Eye (tissue), 1 donor: ENCODE measurements at places on chromosomes 4 and X.
A peak's percentile ranks its signal among the peaks of the same experiment; 100 is the strongest.

DNA sequence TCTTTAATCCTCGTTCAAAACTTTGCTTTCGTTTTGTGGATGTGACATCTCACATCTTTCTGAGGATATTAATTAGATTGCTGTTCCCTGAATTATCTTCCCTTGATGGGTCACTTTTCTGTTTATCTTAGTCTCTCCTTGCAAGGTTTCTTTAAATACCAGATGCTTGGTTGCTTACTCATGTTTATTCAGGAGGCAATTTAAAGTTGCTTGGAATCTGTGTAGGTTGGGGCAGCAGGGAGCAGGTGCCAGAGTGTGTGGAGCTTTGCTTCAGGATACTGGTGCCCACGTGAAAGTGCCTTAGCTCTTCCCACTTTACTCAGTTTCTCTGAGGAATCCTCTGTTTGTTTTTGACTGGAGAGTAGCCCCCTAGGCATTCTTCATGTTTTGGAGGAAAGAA is 24.0 kb downstream of the ANAPC4 start:
- no peak for DNase-seq

GRCh38 chr4:74675673-74676279 is 118.5 kb downstream of the BTC start:
- DNase-seq = peak; percentile 51

DNA sequence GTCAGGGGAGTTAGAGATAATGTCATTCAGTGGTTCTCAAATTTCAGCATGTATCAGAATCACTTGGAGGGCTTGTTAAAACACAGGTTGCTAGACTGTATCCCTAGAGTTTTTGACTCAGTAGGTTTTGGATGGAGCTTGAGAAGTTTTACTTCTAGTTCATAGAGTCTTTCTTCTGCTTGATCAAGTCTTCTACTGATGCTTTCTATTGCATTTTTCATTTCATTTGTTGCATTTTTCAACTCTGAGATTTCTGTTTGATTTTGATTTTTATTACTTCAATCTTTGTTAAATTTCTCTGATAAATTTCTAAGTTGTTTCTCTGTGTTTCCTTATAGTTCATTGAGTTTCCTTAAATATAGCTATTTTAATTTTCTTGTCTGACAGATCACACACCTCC is 361.4 kb downstream of the RAPGEF2 start:
- no peak for DNase-seq

DNA sequence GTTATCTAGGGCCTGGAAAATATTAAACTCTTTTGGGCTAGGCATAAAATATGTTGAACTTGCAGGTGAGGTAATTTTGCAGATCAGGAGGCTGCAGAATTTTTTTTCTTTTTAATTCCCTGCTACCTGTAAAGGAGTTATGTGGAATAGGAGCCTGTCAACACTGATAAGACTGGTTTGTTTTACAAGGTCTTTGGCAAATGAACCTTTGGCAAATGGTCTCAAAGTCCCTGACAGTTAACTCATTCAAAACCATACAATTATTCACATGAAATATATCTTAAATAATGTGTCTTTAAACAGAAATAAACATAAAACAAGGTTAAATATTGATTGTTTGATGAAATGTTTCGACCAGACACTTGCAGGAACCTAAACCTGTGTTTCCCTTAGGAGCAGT is 340.2 kb downstream of the GASK1B start:
- no peak for DNase-seq

DNA sequence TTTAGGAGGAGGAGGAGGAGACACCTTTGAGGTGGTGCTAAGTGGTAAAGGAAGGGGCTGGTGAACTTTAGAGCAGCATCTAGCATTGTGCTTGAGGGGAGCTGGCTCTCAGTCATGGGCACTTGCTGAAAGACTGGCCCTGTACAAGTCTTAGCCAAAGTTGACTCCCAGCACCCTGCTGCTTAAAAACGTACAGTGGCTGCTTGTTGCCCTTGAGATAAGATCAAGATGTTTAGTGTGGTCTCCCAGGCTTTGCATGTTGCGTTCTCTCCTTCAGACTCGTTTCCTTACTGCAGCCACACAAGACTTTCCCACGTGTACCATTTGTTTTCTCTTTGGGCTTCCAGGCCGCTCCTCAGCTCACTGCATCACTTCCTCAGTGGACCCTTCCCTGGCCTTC is 1.8 kb downstream of the MED28 start:
- no peak for DNase-seq

DNA sequence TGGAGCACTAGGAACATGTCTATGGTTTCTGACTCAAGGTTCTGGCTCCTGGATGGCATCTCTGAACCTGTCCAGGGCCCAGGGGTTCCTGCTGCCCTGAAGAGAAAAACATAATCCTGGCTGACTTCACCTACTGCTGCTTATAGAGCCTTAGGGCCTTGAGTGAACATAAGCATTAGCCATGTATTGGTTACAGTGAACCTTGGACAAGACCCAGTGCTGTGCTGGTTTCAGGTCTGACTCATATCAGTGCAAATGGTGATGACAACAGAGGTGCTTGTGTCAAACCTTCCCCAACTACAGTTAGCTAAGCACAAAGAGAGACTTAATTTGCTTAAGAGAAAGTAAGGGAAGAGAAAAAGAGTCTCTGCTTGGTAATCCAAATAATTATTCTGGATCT is 1047.2 kb downstream of the GLUD2 start:
- DNase-seq = no peak

GRCh38 chrX:106208154-106208553 is 40.0 kb downstream of the PWWP3B start:
- no peak for DNase-seq
